ENCODE measurements at places on chromosomes 3 and 15. TPM values are rescaled to one million over a fixed set of nuclear protein-coding genes. Genes with fewer than 3 reads are reported as not detected.

GRCh38 chr3:18442756-18443664, 17.9 kb upstream of the SATB1 start:
- DNase-seq = no peak

DNA sequence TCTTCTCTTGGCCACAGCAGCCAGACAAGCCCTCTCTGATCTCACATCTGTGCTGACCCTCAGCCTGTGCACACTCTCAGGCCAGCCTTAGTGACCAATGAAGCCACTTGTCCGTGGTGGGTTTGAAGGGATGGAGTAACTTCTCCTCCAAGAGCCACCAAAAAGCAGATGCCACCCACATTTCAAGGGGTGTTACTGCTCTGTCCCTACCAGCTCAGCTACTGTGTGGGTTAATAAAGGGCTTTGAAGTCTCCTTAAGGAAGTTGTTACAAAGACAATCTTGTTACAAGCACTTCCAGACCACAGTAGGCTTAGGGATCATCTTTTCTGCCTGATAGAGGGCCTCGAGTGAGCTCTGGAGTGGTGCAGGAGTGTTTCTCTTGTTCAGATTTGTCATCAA, 3.3 kb upstream of the CA12 start:
- DNase-seq = no peak

Gene PBRM1
- 88.3 TPM for total RNA-seq

Gene FURIN
- total RNA-seq = 86.5 TPM

Gene MYLK
- 156 TPM for total RNA-seq

Gene RYR3
- total RNA-seq = 0.32 TPM

GRCh38 chr3:10485380-10485779, 20.0 kb downstream of the ATP2B2 start:
- DNase-seq = no peak

Gene PPIP5K1
- total RNA-seq = 31.6 TPM

Gene AMT
- 8.4 TPM for total RNA-seq

DNA sequence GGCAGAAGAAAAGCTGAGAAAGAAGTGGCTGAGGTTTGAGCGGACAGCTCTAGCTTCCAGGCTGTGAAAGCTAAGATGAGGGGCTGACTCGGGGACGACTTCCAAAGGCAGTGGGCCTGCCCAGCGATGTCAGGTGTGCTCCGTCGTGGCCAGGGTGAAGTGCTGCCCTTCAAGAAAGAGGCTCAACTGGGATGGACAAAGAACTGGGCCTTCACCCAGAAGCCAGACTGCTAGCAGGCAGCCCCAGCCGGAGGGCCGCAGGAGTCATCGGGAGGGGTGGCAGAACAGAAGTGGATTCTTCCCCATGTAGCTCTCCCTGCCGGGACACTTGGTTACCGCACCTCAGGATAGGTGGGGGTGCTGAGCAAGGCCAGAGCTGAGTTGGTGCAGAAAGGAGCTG, 13.1 kb upstream of the SEC13 start:
- DNase-seq = no peak

- no peak for DNase-seq
These were observed 11.3 kb upstream of the DLG1 start for GRCh38 chr3:197309528-197310361.

Gene MESP1
- 0.53 TPM for total RNA-seq

Gene SLMAP
- total RNA-seq = 66.3 TPM

Gene SLC15A2
- total RNA-seq = 63.6 TPM

DNA sequence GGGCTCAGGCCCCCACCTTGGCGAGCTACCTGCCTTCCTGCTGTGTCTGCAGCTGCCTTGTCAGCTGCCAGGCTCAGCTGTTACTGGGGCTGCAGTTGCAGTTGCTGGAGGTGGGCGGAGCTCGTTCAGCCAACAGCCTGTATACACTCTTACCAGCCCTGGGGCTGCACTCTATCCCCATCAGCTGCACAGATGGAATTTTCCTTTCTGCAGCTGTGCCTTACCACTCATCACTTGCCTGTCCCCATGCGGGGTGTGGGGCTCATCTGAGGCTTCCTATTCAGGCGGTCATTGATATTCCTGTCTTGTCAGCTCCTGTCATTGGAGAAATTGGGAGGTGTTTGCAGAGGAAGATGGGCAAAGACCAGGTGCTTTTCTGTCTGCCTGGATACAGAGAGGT, 9.1 kb upstream of the SYN2 start:
- no peak for DNase-seq

- no peak for DNase-seq
These were observed at the start of the genes FOXL2 and FOXL2NB for GRCh38 chr3:138946663-138947494. Gene FOXL2 (minus strand): TSS chr3:138947137. CDS start chr3:138946722, 415 bp downstream. Gene FOXL2NB (plus strand): TSS chr3:138947217. CDS start chr3:138947365, 148 bp downstream.

- no peak for DNase-seq
These were observed 356.8 kb upstream of the NR2F2 start for GRCh38 chr15:95973566-95974256.

Gene PLSCR2
- total RNA-seq = 0.86 TPM

- peak; percentile 87 for DNase-seq
These were observed 12.8 kb downstream of the MAN2A2 start for GRCh38 chr15:90915808-90916440.

Gene CFAP92
- total RNA-seq = 2.0 TPM

Gene FBXO40
- total RNA-seq = 0.09 TPM

All from lower lobe of right lung (tissue), 2 donors.